HuH-7 (cell line): ENCODE measurements at places on chromosomes 7 and 10.

DNA sequence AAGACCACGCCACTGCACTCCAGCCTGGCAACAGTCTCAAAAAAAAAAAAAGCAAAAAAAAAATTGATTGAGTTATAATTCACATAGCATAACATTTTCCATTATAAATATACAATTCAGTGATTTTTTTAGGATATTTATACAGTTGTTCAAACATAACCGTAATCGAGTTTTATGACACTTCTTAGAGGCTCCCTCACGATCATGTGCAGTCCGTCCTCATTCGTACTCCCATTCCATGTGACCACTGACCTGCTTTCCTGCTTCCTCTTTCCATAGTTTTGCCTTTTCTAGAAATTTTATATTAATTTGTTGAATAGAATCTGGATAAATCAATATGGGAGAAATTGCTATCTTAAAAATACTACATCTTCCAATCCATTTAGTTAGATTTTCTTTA lies 45.7 kb downstream of the VTI1A start:
- DNase-seq, result no peak

- DNase-seq, result no peak
These were observed 584.0 kb upstream of the GHITM start for GRCh38 chr10:83555264-83555663.

DNA sequence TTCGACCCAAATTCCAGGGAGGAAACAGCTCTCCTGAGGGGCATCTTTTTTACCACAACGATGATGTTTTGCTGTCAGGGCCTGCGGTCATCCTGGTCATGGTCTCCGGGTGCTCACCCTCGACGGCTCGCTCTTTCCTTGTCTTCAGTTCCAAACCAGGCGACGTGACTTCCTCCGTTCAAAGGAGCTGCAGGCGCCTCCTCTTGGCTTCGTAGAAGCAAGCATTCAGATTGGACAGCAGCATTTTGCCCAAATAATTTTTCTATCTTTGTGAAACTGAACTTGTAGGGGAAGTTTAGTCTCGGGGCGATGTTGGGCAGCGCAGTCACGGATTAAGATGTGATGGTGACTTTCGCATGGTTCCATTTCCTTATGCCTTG lies 208.9 kb downstream of the DNAJB6 start:
- DNase-seq, result no peak

GRCh38 chr7:127892488-127893314 lies 138.5 kb downstream of the LRRC4 start:
- DNase-seq, result no peak

DNA sequence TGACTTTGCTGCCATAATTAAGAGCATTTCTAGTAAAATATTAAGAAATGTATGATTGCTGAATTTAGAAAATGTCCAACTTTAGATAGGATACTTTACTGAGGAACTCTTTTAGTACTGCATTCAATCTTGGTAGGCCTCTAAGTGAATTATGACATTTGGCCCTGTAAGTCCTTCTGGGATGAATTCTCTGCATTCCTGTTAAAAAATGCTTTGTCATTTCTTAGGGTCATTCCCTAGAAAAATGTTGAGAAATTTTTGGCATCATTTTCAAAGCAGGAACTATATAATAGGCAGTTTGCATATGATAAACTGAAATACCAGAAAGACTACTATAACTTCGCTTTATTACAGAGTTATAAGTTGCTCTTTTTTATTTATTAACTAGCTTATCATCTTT lies 69.3 kb upstream of the PRR15 start:
- no peak for DNase-seq

DNA sequence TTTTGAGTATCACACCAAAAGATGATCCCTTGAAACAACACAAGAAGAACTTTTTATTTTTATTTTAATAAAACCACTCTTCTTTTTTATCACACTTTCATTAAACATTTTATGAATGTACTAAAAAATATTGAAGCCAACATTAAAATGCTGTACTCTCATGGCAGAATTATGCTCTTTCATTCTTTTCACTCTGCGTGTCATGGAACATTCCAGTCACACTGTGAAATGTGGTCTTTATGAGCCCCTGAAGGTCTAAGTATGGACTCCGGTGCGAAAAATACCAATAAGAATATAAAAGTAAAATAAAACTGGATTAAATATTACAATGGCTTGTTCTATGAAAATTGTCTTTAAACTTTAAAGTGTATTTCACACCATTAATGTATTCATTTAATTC lies 148.4 kb downstream of the TMEM26 start:
- no peak for DNase-seq

GRCh38 chr10:1287487-1287886 lies 231.3 kb downstream of the WDR37 start:
- DNase-seq, result no peak

DNA sequence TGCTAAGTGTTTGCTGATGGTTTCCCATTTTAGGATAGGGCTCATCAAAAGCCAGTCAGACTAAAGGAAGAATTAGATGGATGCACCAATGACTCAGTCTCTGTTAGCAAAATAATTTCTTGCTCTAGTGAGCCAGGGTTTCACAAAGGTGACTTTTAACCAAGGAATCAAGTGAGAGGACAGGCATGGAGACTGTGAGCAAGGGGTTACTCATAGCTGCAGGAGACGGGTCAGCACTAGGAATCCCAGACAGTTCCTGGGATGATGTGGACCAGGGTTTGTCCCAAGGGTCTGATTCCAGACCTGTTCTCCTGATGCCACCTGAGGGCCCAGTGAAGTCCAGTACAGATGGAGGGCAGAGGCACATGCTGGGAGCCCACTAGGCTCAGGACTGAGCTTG lies 138.1 kb downstream of the NOC3L start:
- no peak for DNase-seq

GRCh38 chr7:159013181-159013690 lies 131.4 kb downstream of the VIPR2 start:
- no peak for DNase-seq

DNA sequence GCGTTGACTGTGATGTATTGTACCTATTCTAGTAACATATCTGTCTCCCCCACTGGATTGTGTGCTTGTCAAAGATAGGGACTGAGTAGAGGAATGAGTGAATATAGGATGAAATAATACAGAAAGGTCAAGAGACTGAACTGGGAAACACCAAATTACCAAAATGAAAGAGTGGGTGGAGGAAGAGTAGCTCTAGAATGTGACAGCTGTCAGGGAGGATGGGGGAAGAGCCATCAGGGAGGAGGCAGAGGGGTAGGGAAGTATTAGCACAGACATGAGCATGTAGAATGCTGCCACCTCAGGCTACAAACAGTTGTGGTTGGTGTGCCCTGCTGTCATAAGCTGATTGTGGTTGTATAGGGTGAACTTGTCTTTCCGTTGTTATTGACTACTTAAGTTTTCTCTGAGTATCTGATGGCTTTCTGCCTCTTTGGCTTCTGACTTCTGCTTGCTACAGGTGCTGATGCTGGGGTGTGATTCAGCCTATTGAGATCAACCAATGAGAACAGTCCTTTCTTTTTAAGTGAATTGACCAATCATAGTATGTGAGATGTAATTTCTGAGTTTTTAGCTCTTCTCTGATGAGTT lies 5.6 kb downstream of the CCSER2 start:
- no peak for DNase-seq

DNA sequence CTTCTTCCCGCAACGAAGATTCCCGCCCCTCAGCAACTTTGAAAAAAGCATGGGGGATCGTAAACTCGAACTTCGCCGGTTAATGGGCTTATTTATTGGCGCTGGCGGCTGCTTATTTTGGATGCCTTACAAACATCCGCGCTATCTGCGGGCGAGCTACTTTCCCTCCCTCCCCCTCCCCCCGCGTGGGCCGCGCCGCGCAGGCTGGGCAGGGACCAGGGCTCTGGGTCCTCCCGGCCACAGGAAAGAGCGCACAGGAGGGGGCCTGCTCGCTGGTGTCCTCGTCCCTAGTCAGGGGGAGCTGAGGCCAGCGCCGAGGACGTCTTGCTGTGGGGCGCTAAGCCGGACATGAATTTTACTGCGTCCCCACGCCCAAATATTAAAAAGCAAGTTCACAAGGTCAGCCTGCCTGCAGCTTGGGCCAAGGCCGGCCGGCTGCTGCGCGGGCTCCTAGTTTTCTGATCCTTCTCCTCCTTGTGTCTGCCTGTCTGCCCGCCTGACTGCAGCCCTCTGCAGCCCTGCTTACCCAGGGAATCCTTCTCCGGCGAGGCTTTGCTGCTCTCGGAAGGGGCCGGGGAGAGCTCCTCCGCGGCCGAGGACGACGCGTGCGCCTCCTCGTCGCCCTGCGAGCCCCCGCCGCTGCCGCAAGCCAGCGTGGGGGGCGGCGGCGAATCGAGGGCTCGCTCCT lies 1.2 kb downstream of the HOXA10 start:
- DNase-seq, result no peak

GRCh38 chr7:5827755-5828154 lies 46.3 kb upstream of the RNF216 start:
- DNase-seq, result peak; percentile 63

DNA sequence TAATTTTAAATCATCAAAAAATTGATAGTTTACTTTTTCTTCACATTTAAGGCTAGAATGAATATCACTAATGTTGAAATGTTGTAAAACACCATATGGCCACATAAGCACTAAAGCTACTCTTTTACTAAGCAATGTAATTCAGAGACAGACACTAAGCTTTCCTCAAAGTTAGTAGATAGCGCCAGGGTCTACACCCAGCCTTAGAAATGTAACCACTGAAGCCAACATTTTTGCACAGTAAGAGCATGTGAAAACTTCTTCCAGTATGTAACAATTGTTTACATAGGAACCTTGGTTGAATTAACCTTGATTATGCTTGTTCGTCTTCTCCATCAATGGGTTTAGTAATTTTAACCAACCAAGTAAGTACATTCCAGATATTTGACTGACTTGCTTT lies 28.4 kb upstream of the PRKG1 start:
- DNase-seq, result no peak

GRCh38 chr10:89516149-89516832 lies 19.1 kb downstream of the SLC16A12 start:
- DNase-seq, result no peak
